Inflammatory macrophage (primary cell): ENCODE measurements at places on chromosomes 5 and 9.
A peak's percentile ranks its signal among the peaks of the same experiment; 100 is the strongest.

DNA sequence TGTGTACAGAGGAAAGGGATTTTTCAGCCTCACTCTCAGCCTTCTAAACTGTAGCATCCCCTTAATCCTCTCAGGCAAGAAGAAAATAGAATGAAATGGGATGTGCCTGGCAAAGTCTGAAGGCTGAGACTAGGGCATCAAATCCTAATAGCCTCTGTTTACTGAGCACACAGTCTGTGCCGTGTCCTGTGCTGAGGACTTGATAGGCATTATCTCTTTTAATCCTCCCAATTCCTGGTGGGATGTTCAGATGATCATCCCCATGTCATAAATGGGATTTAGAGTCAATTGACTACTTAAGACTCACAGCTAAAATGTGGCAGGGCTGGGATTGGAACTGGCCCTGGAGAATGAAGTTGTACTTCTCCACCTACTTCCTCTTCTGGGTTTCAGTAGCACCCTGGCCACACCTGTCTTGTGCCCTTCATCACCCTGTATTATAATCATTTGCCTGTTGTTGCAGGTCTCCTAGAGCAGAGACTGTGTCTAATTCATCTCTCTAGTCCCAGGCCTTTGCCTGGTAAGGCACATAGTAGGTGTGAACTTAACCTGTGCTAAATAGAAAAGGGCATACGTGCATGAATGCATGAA is 81.0 kb downstream of the WWC1 start:
- no peak for DNase-seq

GRCh38 chr9:138016406-138017187 is 139.0 kb downstream of the CACNA1B start:
- DNase-seq = no peak

GRCh38 chr5:157222506-157223230 is 42.0 kb downstream of the ITK start:
- DNase-seq = peak; percentile 19

DNA sequence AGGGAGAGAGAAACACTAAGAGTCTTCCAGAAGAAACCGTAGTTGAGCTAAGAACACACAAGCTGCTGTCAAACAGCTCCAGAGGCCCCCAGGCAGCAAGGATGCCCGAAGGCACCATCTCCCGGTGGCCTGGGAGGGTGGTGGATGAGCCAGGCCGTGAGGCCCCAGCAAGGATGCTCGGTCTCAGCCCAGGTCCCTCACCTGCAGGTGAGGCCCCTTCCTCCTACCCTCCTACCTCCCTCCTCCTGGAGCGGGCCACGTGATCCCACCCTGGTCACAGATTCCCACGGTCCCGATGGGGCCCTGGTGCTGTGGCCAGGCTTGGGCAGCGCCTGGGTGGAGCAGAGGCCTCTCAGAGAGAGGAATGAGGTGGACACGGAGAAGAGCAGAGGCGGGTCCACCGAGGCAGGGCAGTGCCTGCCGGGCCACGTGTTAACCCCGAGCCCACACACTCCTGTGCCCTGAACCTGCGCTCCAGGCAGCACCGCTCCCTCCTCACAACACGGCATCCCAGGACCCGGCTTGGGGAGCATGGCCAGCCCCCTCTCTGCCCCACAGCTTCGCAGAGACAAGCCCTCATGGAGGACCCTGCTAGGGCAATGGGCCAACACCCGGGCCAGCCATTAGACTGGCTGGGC is 95.4 kb upstream of the SARDH start:
- DNase-seq = no peak

- peak; percentile 61 for DNase-seq
Observed at GRCh38 chr5:169581580-169582227, 1.9 kb upstream of the SPDL1 start.

DNA sequence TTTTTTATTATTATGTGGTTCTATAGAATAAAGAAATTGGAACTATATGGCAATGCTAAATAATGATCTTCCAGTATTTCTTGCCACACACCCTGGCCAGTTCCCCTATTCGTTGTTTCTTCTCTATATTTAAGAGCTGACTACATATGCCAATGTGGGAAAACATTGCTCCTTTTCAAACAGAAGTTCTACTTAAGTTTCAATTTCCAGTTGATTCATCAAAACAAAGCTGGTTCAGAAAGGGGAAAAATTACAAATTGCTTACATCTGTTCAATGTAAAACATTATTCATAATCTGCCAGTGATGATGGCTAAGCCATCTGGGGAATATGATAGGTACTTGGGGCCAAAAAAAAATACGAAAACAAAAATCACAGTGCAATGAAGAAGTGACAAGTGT is 76.9 kb downstream of the ST8SIA4 start:
- peak; percentile 81 for DNase-seq

DNA sequence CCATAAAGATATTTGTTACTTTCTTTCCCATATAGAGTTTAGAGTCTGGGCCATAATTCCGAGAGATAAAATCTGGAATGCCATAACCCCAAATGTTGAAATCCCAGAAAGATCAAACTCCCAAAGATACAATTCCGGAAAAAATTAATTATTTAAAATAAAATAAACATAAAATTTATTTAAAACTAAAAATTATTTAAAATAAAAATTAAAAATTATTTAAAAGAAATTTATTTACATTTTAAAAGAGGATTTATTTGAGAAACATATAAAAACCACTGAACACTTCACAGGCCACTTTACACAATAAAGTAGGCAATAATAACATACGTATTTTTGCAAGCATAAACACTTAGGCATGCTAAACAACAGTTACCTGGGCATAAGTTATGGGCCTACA is 57.9 kb downstream of the SHC3 start:
- DNase-seq = no peak

GRCh38 chr9:122951056-122951455 is 10.2 kb downstream of the RABGAP1 start:
- DNase-seq = no peak

DNA sequence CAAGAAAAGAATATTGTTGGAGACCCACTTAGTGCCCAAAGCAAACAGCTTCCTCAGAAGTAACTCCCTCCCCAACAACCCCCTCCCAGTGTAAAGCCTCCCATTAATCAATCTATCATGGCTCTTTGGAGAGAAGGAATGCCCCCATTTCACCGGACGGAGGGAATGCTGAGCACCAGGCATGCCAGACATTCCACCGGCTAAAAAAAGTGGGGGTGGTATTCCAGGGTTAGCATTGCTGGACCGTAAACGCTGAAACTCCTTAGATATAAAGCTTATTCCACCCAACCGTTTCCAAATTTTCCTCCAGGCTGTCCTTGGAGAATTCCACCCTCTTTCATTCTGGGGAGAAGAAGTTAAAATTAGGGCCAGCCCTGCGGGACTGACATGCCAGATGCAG is 363 bp upstream of the MAMDC2 start:
- DNase-seq = no peak

GRCh38 chr9:3296536-3296935 is 229.3 kb downstream of the RFX3 start:
- DNase-seq = no peak

GRCh38 chr5:157990583-157991181 is 131.7 kb upstream of the CLINT1 start:
- DNase-seq = no peak

- peak; percentile 50 for DNase-seq
Observed at GRCh38 chr9:92716557-92716956, 46.6 kb upstream of the IPPK start.

- DNase-seq = no peak
Observed at GRCh38 chr9:68648971-68649370, 56.1 kb upstream of the PIP5K1B start.

DNA sequence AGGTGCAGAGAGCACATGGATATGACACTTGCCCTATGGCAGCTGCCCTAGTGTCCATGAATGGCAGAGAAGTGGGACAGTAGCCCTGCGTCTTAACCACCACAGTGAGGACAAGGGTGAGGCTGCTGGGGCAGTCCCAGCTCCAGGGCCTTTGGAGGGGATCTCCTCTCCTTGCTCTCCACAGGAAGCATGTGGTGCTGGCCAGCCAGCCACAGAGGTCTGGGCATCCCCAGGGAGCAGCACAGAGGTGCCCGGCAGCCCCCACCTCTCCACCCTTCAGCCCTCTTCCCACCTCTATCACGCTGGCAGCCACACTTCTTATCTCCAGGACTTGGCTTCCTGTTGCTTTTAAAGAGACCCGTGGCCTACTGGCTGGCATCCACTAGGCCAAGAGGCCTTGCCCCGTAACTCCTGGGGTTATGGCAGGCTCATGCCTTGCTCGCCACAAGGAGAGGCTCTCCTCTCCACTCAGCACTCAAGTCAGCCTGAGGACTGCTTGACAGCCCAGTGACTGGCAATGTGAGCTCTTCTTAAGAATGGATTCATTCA is 21.9 kb downstream of the CSF2 start:
- DNase-seq = no peak

DNA sequence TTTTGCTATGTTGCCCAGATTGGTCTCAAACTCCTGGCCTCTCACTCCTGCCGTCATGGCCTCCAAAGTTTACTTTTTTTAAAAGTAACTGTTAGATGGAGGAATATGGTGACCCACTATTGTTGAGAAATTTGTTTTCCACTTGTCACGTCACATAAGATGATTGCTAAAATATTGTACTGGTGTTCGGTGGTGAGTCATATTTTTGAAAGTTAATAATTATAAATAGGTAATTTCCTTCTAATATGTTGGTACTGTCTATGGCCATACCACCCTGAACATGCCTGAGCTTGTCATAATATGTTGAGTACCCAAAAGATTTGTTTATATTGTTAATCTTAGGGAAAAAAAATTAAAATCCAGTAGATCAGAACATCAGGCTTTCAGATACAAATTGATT is 22.6 kb downstream of the RMI1 start:
- DNase-seq = no peak

DNA sequence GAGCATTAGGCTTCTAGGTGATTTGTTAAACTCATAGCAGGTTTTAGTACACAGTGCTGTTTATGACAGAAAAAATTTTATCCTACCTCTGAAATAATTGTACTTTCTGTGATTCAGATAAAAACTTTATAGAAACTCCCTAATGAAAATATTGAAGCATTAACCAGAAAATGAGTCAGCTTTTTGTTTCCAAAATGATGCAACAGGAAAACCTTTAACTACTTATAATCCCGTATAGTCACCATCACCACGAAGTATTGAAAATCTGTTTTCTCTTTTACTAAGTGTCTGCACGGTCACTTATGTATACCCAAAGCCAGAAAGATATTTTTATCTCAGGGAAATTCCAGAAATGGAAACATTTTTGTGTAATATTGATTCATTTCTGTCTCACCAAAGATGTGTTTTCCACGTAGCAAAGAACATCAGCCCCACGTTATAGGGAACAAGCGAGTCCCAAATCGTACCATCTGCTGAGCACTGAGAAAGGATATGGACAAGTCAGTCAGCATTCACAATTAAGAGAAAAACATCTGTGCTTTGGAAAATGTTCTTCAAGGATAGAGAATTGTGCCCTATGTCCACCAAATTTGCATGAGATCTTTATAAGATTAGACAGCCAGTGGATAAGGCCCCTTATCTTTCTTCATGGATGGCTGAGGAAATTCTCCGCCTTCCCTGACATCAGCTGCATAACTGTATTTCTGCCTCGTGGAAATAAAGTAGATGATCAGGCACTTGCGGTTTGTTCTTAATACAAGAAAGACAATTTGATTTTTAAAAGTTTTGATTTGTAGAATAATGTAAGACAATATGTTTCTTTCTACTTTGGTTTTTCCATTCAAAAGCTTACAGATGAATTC is 41.9 kb downstream of the TNFAIP8 start:
- DNase-seq = peak; percentile 55

- no peak for DNase-seq
Observed at GRCh38 chr5:8851101-8851500, 694.8 kb downstream of the SEMA5A start.

- no peak for DNase-seq
Observed at GRCh38 chr9:134661299-134661698, 19.7 kb downstream of the COL5A1 start.

- DNase-seq = no peak
Observed at GRCh38 chr9:128150594-128151308, 1.5 kb downstream of the LCN2 start.

DNA sequence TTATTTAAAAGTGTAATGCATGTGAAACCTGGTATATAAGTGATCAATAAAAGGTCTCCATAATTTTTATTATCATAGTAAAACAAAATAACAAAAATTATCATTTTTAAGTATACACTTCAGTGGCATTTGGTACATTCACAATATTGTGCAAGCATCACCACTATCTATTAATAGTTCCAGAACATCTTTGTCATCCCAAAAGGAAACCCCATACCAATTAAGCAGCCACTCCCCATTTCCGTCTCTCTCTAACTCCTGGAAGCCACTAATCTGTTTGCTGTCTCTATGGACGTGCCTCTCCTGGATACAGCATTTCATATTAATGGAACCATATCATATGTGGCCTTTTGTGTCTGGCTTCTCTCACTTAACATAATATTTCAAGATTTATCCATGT is 7.6 kb downstream of the OLFML2A start:
- no peak for DNase-seq

GRCh38 chr5:139783436-139783965 is 12.1 kb upstream of the PSD2 start:
- DNase-seq = no peak

GRCh38 chr5:98468188-98468869 is 305.1 kb upstream of the RGMB start:
- DNase-seq = no peak

DNA sequence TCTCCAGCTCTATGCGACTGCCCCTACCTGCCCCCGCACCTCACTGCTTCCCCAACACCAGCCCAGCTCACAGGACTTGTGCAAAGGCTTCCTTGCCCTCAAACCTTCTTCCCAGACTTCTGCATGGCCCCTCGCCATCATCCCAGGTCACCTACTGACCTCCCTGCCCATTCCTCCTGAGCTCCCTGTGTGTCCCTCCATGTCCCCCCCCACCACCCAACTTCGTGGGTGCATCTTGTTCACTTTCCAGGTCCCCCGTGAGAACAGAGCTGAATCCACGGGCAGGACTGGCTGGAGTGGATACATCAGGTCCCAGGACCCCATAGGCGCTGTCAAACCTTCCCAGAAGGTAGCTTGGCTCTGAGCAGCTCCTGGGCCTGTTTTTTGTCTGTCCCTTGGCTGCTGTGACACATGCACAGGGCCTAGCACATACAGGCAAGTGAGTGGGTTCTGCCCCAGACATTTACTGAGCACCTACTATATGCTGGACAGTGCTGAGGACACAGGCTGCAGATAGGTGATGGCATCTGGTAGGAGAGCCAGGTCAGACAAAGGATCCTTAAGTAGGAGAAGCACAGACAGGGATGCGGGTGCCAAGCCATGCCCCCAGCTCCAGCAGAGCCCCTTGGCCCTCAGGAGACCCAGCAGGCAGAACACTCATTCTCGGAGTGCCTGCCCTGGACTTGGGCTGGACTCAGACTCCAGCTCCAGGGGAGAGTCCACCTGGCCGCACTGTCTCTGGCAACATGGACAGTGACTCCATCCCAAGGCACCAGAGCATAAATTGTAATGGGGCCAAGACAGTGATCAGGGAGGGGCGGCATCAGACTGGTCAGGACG is 15.0 kb downstream of the NINJ1 start:
- DNase-seq = no peak

DNA sequence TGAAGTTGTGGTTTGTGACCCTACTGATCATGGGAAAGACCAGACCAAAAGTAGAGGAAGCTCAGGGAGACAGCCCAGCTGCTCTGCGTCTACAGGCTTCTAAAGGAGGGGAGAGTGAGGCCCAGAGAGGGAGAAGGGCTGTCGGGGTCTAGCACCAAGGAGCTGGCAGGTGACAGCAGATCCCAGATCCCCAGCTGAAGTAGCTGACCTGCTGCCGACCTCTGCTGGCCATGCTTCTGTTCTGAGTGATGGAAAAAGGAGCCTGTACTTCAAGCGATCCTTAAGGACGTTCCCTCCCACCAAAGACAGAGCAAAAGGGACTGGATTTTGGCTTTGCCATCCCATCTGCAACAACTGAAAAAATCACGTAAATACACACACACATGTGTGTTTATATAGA is 22.7 kb upstream of the QSOX2 start:
- DNase-seq = no peak
